ENCODE measurements at places on chromosomes 1 and 21.

GRCh38 chr1:93016171-93016570 is 54.9 kb upstream of the DIPK1A start:
- no peak for DNase-seq

- DNase-seq = no peak
These were observed 21.8 kb downstream of the MMEL1 start for GRCh38 chr1:2611031-2611501.

DNA sequence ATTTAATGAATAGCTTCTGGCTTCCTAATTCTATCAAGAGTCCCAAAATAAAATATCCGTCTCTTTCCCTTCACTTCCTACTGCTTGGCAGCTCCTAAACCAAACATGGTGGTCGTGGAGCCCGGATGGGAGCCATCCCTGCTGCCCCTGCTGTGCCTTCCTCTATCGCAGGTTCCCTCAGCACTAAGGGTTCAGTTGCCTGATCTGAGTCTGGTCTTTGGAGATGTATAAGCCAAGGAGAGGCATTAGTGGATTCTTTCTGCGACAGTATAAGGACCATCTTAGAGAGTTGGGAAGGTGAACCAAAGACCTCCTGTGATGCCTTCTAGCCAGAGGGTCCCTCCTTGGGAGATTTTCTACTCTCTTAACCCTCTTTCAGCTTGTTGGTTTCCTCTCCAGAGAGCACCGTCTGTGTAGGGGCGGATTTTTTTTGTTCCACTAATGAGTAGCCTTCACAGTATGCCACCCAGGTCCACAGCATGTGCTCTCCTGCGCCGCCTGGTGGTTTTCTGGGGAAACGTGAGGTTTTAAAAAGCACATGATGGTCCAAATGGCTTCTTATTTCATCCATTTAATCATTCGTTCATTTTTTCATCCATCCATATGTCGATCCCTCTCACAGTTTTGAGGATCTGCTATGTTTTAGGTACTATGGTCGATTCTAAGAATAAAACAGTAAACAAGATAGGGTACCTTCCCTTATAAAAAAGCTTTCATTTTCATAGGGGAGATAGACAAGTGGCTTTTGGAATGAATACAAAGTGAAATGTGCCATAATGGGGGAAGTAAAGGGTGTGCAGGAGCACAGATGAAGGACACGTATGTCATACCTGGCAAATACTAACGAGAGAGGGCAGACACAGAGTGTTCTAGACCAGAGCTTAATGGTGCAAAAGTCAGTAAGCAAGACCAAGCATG is 71.0 kb downstream of the NFASC start:
- DNase-seq = peak; percentile 71

- DNase-seq = no peak
These were observed 22.8 kb upstream of the GPX7 start for GRCh38 chr1:52579415-52579814.

- DNase-seq = no peak
These were observed 48.8 kb downstream of the ARHGEF10L start for GRCh38 chr1:17588048-17588871.

GRCh38 chr1:24427545-24427862 is 11.9 kb downstream of the NIPAL3 start:
- no peak for DNase-seq

DNA sequence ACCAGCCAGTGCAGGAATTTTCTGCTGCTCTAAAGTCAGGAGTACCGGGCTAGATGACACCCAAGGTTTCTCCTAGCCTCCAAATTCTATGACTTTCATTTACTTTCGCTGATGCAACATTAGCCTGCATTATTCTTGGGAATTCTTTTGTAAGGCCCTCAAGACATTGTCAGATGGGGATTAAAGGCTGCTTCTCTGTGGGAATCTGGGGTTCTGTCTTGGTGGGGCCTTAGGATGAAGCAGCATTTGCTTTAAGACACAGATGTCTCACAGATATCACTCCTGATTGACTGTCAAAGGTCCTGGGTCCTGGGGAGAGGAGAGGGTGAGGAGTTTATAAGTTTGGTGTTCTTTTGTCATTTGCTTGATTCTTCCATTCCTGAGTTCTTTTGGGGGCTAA is 11.6 kb downstream of the PKP1 start:
- no peak for DNase-seq

- DNase-seq = peak; percentile 48
These were observed 868 bp downstream of the C1orf21 start for GRCh38 chr1:184387476-184388318.

DNA sequence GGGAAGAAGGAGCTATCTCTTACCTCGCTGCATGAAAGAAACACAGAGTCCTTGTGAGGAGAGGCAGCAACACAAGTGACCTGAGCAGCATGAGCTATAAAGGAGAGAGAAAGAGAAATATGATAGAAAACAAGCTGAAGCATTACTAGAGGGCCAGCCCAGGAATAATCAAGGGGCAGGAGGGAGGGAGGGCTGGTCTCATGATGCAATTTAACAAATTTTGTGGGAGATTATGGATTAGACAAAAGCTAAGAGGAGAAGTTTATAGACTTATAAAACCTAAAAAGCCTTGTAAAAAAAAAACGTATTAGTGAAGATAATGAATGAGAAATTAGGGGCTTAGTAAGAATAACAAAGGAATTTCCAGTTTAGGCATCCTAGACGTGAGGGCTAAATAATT is 5.0 kb downstream of the WDR77 start:
- DNase-seq = no peak

DNA sequence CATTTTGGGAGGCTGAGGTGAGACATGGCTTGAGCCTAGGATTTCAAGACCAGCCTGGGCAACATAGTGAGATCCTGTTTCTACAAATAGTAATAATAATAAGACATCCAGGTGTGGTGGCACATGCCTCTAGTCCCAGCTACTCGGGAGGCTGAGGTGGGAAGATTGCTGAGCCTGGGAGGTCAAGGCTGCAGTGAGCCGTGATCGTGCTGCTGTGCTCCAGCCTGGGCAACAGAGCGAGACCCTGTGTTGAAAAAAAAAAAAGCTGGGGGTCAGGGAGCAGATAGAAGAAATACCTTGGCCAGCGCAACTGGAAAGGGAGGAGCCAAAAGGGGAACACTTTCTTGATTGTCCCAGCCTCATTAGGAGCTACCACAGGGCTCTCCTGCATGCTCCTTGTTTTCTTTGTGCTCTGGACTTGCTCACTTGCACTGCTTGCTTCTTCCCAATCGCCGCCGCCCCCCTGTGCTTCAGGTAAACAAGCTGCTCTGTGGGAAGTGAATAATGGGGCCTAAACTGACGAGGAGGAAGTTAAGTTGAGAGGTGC is 31.1 kb downstream of the PBX1 start:
- no peak for DNase-seq

DNA sequence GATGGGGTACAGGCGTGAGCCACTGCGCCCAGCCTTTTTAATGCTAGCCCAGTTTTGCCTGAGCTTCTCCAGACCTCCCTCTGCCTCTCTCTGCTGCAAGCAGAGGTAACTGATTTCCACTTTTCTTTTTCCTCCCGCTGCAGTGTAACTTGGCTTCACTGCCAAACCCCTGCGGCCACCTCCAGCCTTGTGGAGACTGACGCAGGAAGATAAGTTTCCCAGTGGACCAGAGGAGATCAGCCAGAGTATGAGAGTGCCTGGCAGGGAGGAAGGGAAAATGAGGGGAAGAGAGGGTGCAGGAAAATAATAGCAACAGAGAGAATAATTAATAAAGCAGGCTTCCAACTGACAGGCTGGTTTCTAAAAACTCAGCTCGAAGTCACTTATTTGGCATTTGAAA is 143.7 kb downstream of the PCNX2 start:
- DNase-seq = no peak

GRCh38 chr1:231199868-231200267 is 38.0 kb downstream of the TRIM67 start:
- DNase-seq = no peak

GRCh38 chr1:84888753-84889152 is 4.3 kb downstream of the LPAR3 start:
- DNase-seq = no peak

DNA sequence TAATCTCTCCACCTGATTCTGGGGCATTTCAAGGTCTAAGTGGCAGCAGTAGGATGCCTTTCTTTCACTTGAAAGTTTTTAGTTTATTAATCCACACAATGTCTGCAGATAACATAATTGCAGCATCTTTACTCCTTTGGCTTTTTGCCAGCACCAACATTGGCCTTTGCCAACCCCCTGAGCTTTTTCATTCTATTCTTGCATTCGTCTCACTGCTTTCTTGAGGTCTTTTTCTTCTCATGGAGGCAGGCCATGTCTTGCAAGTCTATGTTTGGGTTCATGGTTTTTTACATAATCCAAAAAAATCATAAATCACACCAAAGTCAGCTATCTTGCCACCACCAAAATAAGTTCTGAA is 30.4 kb upstream of the COG2 start:
- DNase-seq = no peak

DNA sequence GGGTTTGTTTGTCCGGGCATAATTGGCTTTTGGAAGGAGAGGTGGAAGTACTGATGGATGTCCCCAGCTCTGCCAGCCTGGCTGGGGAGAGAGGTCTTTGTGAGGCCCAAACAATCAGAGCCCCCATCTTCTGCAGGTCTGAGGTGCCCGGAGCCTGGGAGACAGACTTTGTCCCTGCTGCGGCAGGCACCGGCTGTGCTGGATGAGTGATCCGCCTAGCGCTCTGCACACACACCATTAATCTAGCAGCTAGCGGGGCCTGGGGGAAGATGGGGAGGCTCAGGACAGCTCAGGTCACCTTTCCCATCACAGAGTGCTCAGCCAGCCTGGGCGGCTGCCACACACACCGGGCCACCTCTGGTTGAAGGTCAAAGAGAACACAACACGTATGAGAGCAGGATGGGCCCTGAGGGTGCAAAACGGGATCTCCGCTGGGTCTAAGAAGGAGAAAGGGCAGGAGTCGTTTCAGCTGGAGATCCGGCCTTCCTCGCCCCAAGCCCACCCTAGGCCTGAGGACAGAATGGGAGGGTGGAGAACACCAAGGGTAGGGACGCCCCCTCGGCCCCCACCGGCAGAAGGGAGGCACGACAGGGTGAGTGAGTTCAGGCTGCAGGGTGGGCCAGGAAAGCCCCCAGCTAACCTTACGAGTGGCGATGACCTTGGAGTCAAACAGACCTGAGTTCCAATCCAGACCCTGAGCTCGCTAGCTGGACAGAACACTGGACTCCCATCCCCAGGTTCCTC is 341.8 kb downstream of the NPHP4 start:
- DNase-seq = no peak

DNA sequence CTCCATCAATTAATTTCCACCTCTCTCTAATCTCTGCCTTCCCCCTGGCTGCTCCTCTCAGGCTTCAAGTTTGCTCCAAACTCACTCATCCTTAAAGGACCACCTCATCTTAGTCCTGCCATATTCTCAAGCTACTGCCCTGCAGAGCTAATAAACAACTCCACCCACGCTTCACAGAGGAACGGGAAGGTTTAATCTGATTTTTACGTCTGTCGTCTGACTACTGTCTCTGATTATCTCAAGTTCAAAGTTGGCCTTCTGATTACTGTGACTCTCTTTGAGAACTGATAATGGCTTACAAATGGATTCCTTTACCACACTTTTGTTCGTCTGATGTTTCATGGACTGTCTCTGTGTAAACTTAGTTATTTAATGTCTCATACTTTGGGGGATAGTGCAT is 7.6 kb upstream of the CPT2 start:
- no peak for DNase-seq

DNA sequence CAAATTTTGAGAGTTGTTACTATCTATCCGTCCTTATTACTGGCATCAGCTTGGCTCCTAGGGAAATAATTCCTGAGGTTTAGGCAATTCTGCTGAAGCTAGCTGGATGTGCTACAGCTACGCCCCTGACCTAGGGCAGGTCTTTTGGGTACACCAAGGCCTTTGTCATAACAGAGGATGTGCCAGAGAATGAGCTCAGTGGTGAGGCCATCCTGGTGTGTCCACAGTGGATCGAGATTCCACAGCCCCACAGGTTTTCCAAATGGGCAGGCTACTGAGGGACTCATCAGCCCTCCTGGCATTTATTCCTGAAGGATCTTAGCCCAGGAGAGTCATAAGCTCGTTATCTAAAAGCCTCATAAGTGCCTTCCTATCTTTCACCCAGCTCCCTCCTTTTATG is 475.2 kb upstream of the USP24 start:
- DNase-seq = no peak

- no peak for DNase-seq
These were observed 24.8 kb upstream of the SLC22A15 start for GRCh38 chr1:115951560-115951959.

GRCh38 chr1:85555420-85555819 is 25.1 kb upstream of the CCN1 start:
- no peak for DNase-seq

DNA sequence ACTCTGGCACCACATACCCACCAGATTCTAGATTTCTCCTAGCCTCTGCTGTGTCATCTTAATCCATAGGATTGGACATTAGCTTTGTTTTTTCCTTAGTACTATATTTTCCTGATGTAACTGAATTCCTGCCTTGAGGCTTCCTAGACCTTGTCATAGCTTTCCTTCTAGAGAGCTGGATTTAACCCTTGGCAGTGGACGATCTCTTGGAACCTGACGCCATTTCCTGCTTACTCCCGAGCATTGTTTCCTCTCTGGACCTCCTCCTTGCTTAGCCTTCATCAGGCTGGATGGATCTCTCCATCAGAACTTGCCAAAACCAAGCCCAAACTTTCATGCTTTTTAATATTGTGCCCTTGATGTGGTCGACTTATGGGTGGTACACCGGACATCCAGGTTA is 1.5 kb downstream of the APOBEC4 start:
- DNase-seq = no peak

- no peak for DNase-seq
These were observed 65.8 kb upstream of the BCL10 start for GRCh38 chr1:85342207-85342606.

DNA sequence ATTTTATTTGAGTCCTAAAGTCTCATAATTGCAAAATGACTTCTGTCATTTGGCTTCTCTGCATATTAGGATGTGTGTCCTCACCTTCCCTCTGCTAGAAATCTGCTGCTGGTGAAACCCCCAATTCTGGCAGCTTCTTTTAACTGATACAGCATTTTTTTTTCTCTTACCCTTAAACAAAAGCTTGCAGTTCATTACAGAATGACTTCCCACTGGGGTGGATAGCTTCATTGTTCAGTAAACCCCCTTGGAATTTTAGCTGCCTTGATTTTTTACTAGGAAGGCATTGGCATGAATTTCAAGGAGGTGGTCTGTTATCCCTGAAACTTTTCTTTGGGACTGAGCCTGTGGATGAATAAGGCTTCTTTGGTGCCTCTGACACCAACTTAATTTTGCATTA is 16.8 kb downstream of the TSEN15 start:
- DNase-seq = no peak

Data from activated T-cell treated with anti-CD3 and anti-CD28 coated beads, Interleukin-2, amount 50 U/mL, for 72 hours (primary cell).